Thymus (tissue), 14 donors: ENCODE measurements at places on chromosomes 2 and 18. TPM values are rescaled to one million over a fixed set of nuclear protein-coding genes. Genes with fewer than 3 reads are reported as not detected.

The PDIA6 gene
- total RNA-seq, result 124 TPM

The PSMA8 gene
- 0.66 TPM for total RNA-seq

The SCG2 gene
- 0.28 TPM for total RNA-seq

DNA sequence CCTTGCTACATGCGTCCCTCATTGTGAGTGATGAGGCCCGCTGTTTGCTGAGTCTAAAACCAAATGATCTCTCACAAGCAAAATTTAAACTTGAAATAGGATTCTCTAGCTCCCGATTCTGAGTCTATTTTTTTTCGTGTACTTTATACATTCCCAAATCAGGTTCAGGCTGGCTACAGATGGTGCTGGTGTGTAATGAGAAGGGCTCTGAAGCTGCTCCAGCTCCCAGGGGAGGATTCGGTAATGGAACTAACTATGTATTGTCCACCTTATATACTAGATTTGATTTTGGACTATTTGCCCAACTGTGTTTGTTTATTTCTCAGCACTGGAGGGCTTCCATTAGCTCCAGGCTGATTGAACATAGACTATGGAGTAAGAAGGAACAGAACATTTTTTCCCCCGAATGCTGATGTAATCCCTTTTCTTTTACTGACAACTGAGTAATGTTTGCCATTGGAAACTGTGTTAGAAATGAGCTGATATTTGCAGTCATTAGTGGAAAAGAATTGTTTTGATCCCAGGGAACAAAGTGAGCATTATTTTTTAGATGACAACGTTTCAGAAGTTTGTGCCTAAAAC lies 274.0 kb upstream of the FIGN start:
- H3K36me3 ChIP-seq, result no peaks in the 10 kb centered on the region
- no peak for DNase-seq
- no peaks in the 10 kb centered on the region for H3K27me3 ChIP-seq

- DNase-seq, result peak; percentile 91
- no peaks in the 10 kb centered on the region for H3K27me3 ChIP-seq
- peaks cover 73% of the 10 kb centered on the region for H3K4me1 ChIP-seq
Measured at GRCh38 chr2:96163768-96164429, 18.7 kb upstream of the DUSP2 start.

DNA sequence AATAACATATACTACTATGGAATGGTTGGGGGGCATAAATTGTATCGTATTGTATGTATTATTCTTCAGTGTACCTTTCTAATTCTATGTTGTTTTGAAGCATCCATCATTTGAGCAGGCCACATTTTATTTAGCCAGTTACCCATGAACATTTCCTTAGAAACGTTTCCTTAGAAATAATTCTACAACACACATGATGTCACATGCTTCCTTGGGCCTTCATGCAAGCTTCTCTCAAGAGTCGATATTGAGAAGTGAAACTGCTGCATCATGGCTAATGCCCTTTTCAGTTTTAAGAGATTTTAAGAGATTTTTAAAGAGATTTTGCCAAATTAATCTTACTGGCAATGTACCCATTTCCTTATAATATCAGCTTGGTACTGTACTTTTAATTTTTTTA lies 63.9 kb downstream of the ALPK2 start:
- H3K36me3 ChIP-seq, result no peaks in the 10 kb centered on the region
- DNase-seq, result peak; percentile 33
- no peak overlapping the region for H3K27ac ChIP-seq
- H3K27me3 ChIP-seq, result no peaks in the 10 kb centered on the region
- H3K4me3 ChIP-seq, result no peak overlapping the region
- no peaks in the 10 kb centered on the region for H3K4me1 ChIP-seq

DNA sequence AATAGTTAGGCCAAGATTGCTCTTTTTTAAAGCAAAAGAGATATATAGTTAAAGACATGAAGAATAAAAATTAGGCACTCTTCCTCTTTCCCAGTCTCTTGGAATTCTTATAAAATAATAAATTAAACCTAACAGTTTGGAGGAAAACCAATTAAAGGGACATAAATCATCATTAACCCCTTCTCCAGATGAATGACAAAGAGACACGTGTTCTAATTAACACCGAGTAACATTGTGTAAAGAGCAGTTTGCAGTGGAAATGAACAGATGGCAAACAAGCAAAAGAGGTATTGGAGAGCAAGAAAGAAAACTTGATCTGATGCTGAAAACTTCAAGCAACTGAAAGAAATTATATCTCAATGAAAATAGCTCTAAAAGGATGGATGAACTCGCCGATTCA lies 48.4 kb downstream of the BCL2 start:
- no peaks in the 10 kb centered on the region for H3K27me3 ChIP-seq
- DNase-seq, result no peak
